Keratinocyte (primary cell): ENCODE measurements at places on chromosomes 1 and 21.

DNA sequence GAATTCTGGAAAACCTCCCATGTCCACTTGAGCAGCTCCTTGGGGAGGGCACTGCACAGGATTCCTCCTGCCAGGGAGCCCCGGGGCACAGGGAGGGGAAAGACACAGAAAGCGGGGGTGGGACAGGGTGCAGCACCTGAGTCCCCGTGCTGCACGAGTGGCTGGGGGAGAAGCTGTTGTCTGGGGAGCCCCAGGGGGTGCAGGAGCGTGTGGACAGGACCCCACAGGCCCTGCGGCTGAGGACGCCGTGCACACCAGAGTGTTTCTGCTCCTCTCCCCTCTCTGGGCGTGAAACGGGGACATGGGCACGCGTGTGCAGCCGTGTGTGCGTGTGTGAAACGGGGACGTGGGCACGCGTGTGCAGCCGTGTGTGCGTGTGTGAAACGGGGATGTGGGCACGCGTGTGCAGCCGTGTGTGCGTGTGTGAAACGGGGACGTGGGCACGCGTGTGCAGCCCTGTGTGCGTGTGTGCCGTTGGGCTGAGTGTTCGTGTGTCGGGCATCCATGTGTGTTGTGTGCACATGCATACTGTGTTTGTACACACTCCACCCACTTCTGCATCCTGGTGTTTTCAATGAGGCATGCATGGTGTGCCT lies 21.9 kb downstream of the FAAP20 start:
- no peak for DNase-seq

DNA sequence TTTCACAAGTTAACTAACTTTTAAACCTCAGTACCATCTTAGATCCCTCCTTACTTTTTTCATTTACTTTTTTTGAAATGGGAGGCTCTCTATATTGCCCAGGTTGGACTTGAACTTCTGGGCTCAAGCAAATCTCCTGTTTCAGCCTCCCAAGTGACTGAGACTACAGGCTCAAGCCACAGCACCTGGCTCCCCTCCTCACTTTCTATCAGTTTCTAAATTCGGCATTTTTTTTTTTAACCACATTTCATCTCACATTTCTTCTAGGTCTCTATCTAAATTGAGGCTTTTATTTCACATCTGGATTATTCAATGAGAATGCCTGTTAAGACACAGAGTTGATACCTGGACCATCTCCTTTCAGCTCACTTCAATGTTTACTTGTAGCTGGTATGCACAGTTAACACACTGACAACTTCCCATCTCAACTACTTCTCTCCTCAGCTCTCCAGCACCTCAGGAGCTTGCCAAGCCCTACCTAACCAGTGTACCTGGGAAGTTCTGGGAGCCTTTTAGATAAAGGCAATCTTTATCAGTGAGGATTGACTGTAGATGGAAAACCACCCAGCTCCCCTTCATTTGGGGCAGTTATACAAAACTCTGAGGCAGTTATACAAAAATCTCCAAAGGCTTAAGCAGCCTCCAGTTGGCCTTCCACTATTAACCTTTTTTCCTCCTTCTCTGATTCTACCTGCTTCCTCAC lies 3.4 kb downstream of the USP33 start:
- DNase-seq = no peak

- no peak for DNase-seq
Measured at GRCh38 chr1:27113861-27114260, 41.1 kb downstream of the SLC9A1 start.

- no peak for DNase-seq
Measured at GRCh38 chr21:35316933-35317332, 267.8 kb upstream of the RUNX1 start.

GRCh38 chr1:211329764-211330201 lies 3.1 kb downstream of the TRAF5 start:
- no peak for DNase-seq

DNA sequence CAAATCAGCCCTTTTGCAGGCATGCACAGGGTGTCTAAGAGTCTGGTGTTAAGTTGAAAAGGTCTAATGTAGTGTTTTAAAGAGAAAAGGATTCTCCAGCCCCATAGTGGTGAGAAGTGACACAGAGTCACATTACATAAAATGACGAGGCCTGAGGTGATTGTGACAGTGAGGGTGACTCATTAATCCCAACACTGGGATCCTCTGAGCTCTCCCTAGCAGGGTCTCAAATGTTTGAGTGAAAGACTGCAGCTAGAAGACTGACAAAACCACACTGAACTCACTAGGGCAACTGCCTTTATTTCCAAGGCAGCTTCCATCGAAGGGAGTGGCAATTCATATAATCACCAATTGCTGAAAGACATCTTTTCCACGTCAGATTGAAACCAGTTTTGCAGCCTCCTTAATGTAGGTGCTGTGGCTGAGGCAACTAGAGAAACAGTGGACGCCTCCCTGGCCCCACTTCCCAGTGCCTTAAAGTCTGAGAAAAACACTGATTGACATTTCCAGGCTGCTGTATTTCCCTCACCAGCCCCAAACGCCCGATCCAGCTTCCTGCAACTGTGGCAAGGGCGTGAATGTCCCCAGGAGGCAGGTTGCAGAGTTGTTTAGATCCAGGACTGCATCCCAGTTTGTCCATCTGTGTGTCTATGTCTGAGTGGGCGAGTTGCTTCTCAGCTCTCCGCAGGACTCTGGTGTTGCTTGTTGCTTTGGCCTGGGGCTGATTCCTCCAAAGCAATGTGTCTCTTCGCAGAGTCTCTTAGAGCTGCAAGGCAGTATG lies 81.4 kb downstream of the RUNX1 start:
- DNase-seq = no peak

GRCh38 chr1:233912909-233913308 lies 8.4 kb downstream of the SLC35F3 start:
- no peak for DNase-seq

DNA sequence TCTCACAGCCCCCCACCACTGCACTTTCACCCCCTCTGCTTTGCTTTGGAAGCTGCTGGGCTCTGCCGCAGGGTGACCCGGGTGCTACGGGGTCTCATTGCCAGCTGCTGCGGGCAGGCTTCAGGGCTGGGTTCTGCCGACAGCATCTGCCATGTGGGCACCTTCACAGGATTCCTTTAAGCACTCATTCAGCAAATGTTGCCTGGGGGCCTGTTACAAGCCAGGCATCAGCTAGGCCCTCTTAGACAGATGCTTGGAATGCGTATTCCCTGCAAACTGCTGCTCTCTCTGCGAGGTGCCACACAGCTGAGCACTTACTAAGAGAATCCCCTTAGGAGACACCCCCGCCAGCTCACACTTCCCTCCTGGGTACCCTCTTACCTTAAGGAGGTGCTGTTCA lies 29.2 kb downstream of the COL16A1 start:
- DNase-seq = no peak

GRCh38 chr1:99644279-99645004 lies 1.5 kb upstream of the PALMD start:
- DNase-seq = no peak

- no peak for DNase-seq
Measured at GRCh38 chr1:231252336-231252735, 11.3 kb downstream of the GNPAT start.
